ENCODE measurements at places on chromosomes 5 and 9.

- DNase-seq = no peak
Observed at GRCh38 chr9:23768861-23769260, 57.2 kb downstream of the ELAVL2 start.

GRCh38 chr5:54571462-54571861 lies 53.9 kb downstream of the SNX18 start:
- DNase-seq = no peak

GRCh38 chr5:36777105-36777757 lies 99.3 kb upstream of the NIPBL start:
- DNase-seq = no peak

- no peak for DNase-seq
Observed at GRCh38 chr5:107553117-107553555, 117.6 kb downstream of the EFNA5 start.

Data from stimulated activated CD8-positive, alpha-beta memory T cell treated with anti-CD3 and anti-CD28 coated beads, Interleukin-4, amount 100 ng/mL, for 4 hours (primary cell).